ENCODE measurements at places on chromosomes 12 and 14.
A peak's percentile ranks its signal among the peaks of the same experiment; 100 is the strongest.

DNA sequence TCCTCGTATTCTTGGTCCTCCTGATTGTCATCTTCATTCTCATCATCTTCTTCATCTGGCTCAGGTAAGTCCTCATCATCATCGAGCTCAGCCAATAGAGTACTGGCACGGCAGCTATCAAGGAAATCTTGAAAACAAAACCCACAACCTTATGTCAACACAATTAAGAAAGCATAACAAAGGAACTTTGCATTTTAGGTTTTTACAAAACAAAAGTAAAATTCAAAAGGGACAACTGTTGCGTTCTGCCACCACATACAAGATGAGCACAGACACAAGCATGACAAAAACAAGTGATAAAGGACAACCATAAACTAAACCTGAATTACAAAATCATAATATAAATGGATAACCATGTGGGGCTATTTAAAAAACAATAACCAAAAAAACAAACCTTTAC is 84.7 kb downstream of the HECTD1 start:
- DNase-seq, result no peak

GRCh38 chr12:126663304-126664094 is 1598.3 kb downstream of the AACS start:
- DNase-seq, result peak; percentile 12

GRCh38 chr12:94175763-94176668 is 27.6 kb downstream of the PLXNC1 start:
- peak; percentile 15 for DNase-seq

DNA sequence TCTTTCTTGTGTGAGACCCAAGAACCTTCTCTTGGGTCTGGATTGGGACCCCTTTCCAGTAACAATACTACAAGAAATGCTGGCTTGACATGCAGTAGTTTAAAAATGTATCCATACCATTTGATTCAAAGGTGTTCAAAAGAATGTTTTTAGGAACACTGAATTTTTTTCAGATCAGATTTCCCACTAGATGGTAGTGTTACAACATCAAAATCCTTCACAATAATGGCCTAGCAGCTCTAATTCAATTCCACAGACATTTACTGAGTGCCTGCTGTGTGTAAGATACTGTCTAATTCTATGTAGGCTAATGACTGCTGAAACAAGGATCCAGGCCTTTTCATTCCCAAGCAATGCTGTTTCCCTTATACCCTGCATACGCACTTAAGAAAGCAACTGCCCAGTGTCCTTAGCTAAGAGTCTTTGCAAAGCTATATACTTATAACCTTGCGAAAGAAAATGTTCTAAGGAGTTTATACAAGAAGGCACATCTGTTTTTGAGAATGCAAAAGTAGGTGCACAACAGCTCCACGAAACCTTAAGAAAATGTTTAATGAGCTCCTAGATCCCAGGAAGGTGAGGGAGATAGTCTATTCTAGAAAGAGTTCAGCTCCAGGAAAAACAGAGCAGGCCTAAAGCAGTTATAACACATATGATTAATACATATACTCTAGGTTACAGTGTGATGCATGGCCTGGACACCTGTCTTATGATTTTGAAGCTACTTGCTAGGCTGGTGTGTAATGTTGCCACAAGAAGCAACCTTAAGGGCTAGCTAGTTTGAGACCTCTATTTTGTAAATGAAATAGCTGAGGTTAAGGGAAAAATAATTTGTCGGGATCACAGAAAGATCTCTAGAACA is 50.9 kb upstream of the PKP2 start:
- peak; percentile 44 for DNase-seq

All from bronchial epithelial cell (primary cell).